SK-N-MC (cell line): ENCODE measurements at places on chromosomes 11 and 22.

GRCh38 chr11:125147280-125147679 lies 17.3 kb upstream of the PKNOX2 start:
- DNase-seq = no peak

DNA sequence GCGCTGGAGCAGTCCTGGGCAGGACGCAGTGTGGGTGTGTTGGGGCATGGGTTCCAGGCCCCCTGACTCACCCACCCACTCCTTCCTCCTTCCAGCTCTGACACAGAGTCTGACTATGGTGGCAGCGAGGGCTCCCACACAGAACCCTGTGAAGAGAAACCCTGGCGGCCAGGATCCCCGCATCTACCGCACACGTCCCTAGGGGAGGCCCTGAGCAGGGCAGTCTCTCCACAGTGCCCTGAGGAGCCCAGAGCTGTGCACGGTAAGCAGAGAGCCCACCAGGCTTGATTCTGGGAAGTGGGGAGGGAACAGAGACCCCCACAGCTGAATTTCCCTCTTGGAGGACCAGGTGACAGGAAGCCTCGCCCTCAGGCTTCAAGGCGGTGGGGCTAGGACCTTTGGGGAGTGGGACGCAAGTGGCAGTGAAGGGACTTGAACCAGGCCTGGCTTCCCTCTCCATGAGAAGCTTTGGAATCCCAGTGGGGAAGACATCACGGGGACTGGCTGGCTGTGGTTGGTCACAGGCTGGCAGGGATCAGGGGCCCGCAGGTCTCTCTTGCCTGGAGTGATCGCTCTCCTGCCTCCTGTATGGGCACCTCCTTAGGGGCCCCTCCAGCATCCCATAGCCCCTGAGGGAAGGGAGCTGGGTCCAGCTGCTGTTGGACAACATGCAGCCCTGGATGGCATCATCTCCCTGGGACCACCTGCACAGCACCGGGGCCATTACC lies 96.4 kb upstream of the PARVA start:
- DNase-seq = no peak

GRCh38 chr11:61967924-61968757 lies 707 bp upstream of the FTH1 start:
- DNase-seq = no peak

DNA sequence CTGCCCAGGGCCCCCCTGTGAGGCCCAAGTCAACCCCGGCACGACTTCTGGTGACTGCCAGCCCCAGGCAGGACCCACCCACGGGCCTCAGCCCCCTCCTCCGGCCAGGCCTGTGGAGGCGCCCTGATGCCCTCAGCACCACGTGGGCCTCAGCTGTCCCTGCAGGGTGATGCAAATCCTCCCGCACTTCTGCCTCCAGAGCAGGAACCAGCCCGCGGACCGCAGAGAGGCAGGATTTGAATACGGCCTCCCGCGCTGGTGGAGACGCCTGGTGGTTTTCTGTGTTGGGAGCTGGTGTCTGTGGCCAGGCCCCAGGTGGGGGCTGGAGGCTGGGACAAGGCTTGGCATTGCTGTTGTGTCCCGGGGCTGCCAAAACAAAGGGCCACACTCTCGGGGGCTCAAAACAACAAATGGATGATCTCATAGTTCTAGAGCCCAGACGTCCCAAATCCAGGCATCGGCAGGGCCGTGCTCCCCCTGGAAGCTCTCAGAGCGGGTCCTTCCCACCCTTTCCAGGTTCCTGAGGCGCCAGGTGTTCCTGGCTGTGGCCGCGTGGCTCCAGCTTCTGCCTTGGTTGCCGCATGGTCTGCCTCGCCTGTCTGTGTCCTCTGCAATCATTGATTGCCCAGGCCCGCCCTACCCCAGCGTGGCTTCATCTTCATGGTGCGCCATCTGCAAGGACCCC lies 19.4 kb downstream of the TRPM5 start:
- DNase-seq = no peak

DNA sequence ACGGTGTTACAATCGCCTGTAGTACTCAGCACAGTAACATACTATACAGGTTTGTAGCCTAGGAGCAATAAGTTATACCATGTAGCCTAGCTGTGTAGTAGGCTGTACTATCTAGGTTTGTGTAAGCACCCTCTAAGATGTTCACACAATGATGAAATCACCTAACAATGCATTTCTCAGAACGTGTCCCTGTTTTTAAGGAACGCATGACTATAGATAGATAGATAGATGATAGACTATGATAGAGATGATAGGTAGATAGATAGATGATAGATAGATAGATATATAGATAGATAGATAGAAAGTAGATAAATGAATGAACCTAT lies 203.9 kb downstream of the FAM76B start:
- DNase-seq = no peak

GRCh38 chr11:102448869-102449224 lies 3.7 kb downstream of the TMEM123 start:
- DNase-seq = no peak

- no peak for DNase-seq
Measured at GRCh38 chr22:42959576-42960509, 55.1 kb downstream of the PACSIN2 start.

- DNase-seq = no peak
Measured at GRCh38 chr11:36436064-36436463, 74.0 kb downstream of the TRAF6 start.

DNA sequence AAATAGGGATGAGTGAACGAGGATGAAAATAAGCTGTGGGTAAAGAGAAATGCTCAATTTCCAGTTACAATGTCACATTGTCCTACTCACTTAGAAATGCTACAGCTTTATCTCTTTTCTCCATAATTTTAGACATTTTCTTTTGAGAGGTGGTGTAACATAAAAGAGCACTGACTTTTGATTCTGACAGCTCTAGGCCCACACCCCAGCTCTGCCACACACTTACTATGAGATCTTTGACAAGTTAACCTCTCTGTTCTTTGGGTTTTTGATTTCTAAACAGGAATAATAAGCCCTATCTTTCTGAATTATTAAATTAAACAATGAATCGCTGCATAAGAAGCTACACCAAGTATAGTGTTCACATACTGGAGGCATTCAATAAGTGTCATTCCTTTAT lies 228.3 kb upstream of the PITPNB start:
- no peak for DNase-seq

- no peak for DNase-seq
Measured at GRCh38 chr11:88178191-88178590, 2.9 kb upstream of the RAB38 start.

DNA sequence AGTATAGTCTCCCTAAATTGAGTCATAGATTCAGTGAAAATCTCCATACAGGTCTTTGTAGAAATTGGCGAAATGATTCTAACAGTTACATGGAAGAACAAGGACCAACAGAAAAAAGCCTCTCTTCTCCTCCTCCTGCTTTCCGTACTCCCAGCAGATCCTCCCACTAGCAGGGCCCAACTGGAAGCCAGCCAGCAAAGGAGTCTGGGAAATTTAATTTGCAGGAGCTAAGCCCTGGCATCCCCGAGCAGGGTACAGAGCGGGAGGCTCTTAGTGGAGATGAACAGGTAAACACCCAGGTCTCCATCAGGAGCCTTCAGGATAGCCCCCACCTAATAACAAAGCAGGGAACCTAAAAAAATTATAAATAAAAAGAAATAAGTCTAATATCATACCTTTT lies 1473.8 kb downstream of the TBC1D22A start:
- DNase-seq = no peak

DNA sequence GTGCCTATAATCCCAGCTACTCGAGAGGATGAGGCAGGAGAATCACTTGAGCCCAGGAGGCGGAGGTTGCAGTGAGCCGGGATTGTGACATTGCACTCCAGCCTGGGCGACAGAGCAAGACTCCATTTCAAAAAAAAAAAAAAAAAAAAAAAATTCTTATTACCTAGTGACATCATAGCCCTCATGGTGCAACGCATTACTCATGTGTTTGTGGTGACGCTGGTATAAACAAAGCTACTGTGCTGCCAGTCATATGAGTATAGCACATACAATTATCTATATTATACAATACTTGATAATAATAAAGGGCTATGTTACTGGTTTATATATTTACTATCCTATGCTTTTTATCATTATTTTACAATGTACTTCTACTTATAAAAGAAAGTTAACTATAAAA lies 41.2 kb downstream of the OR2AT4 start:
- no peak for DNase-seq

- DNase-seq = no peak
Measured at GRCh38 chr11:47148270-47148669, 28.4 kb downstream of the ARFGAP2 start.

GRCh38 chr11:59818572-59818971 lies 8.0 kb upstream of the MRPL16 start:
- no peak for DNase-seq

GRCh38 chr11:11170352-11171084 lies 182.5 kb downstream of the CSNK2A3 start:
- DNase-seq = no peak

DNA sequence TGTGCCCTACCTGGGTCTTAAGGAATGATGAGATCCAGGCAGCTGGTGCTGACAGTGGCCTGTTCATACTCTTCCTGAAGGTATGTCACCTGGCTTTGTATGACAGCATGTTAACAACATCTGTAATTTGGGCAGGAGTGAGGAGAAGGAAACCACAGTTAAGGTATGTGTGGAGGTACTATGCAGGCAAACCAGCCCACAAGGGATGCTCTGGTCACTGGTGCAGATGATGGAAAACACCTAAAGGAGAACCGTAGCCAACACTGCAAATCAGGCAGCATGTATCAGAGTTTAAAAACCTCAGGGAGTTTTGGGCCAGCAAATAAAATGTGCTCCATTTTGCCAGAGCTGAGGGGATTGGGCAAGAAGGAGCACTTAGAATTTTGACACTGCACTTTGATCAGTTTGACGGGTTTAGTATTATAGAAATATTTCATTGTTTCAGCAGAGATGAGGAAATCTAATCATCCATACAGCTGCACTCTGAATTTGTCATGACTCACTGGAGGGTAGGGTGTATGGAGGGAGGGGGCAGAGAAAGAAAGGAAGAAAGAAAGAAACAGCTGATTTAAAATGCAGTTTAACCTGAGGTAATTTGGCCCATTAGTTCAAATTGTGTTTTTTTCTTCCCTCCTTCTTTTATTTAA lies 260.9 kb downstream of the KIRREL3 start:
- no peak for DNase-seq

- no peak for DNase-seq
Measured at GRCh38 chr11:114354076-114354475, 46.2 kb downstream of the C11orf71 start.
